ENCODE measurements at places on chromosomes 4 and X.

GRCh38 chrX:109660435-109661143 lies 35.6 kb upstream of the KCNE5 start:
- DNase-seq, result no peak

GRCh38 chr4:138598226-138598625 lies 356.1 kb upstream of the SLC7A11 start:
- DNase-seq, result no peak

GRCh38 chrX:48769230-48769629 lies 7.7 kb downstream of the GLOD5 start:
- DNase-seq, result no peak

DNA sequence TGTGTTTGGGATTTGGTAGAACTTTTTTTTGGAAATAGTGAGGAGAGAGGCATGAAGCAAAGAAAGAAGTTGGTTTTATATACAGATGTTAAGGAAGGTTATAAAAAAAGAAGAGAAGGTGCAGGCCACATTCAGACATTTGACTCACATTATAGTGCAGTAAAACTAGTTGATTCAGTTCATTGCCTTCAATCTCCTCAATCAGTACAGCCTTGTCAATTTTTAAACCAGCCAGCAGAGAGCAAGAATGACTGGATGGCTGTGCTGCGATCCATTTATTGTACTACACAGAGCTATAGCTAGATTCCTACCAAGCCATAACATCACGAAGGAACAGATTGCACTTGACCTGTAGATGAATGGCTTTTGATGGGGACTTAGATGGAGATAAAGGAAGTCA lies 79.7 kb upstream of the LSM6 start:
- no peak for DNase-seq

GRCh38 chrX:19070555-19070994 lies 51.7 kb downstream of the ADGRG2 start:
- no peak for DNase-seq

GRCh38 chr4:159369256-159369655 lies 266.4 kb downstream of the RAPGEF2 start:
- DNase-seq, result no peak

DNA sequence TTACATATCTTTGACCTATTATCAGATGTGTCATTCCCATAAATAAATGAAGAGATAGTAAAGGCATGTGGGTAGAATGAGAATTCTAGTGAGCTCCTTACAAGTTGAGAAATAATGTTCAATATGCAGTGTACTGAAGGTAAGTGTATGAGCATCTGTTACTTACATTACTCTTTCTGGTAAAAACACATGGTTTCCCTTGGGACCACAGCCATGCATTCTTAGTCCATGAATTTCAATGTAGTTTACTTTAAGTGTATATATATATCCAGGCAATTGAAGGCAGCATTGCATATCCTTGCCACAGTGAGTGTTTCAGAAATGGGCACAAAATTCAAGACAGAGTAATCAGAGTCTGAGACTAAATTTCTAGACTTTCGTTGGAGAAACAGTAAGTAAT lies 277.2 kb downstream of the CXXC4 start:
- DNase-seq, result no peak

DNA sequence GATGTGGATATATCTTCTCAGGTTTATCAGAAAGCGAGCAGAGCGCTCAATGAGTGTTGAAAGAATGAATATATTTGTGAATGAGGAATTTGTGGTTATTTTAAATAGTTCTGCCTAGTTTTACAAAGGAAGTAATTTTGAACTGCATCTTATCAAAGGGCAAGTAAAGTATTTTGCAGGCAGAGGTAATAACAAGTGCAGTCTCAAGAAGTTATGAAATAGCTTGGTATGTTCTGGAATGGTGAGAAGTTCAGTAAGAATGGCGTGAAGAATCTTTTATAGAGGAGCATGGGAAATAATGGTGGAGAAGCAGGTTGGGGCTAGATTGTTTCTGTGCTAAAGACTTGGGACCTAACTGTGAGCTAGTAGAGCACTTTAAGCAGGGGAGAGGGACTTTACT lies 10.9 kb downstream of the TMA16 start:
- DNase-seq, result no peak

DNA sequence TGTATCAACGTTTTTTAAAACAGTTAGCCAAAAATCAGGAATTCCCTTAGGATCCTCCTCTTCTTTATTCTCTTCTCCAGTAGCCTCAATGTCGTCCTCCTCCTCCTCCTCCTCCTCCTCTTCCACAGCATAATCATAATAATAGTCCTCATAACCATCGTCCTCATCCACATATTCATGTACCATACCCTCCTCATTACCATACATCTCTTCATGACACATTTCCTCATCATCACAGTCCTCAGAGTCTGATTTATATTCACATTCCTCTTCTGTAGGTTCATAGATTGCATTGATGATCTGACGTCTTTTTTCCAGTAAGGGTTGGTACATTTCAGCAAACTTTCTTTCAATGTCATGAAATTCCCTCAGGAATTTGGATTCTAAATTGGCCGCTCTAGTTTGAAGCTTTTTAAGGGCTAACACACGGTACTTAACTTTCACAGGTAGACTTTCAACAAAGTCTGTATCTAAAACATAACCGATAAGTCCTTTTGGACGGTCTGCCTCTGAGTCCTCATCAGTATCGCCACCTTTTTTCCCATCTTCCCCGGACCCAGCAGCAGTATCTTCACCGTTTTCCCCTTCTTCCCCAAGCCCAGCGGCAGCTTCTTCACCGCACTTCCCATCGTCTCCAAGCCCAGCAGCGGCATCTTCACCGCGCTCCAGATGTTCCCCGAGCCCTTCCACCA lies 771 bp downstream of the NAP1L2 start:
- no peak for DNase-seq

DNA sequence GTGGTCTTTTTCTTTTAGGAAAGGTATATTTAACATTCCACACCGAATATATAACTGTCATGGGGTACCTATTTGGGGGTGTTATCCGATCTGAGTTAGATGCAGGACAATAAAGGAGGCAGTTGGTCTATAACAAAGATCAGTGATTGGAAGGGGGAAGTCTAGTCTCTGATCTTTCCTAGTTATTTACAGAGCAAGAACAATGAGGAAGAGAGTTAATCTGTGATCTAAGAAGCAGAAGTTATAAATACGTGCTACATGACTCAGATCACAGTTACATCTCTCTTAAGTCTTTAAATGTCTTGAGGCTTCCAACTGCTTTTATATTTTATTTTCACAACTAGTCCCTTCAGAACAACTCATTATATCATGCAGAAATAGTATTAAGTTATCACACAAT lies 33.2 kb upstream of the ARMCX4 start:
- no peak for DNase-seq

DNA sequence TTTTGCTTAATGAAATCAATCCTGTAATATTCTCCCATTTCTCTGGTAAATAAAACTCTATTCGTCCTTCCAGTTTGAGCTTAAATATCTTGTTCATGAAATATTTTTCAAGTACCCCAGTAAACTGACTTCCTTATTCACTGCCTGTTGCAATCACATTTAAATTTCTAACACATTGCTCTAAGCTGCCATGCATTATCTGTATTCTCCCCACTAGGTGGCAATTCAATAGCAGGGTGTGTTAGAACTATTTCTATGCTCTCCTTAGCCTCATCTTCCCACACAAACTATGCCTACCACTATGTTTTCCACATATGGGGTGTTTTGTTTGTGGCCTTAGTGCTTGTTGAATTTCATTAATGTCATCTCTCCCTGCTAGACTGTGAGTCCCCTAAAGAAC lies 377.1 kb upstream of the HS3ST1 start:
- peak; percentile 0 for DNase-seq

DNA sequence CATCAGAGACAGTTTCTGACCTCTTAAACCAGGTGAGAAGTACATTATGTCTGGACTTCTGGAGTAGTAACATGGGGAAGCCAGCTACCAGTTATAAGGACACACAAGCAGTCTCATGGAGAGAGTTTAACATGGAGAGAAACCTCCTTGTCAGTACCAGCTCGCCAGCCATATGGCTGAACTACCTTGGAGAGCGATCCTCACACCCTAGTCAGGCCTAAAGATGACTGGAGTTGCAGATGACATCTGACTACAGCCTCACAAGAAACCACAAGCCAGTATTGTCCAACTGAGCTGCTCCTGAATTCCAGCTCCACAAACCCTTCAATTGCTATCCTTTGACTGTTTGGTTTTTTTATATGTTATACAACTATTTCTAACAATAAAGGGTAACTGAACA lies 49.8 kb downstream of the PDHA2 start:
- no peak for DNase-seq

GRCh38 chr4:128452415-128452814 lies 164.8 kb upstream of the PGRMC2 start:
- no peak for DNase-seq

DNA sequence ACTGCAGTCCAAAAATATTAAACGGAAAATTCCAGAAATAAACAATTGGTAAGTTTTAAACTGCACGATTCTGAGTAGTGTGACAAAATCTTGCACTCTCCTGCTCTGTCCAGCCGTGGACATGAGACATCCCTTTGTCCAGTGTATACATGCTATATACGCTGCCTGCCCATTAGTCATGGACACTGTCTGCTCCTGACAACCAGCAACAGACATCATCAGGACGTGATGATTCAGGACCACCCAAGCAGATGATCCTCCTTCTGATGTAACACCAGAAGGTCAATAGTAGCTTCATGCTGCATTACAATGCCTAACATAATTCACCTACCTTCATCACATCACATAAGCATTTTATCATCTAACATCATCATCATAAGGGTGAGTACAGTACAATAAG lies 36.3 kb downstream of the ATRX start:
- DNase-seq, result peak; percentile 76

- peak; percentile 86 for DNase-seq
These were observed 243.3 kb downstream of the CBR4 start for GRCh38 chr4:168766604-168767316.

GRCh38 chr4:78320349-78320935 lies 231.1 kb upstream of the ANXA3 start:
- no peak for DNase-seq

- peak; percentile 13 for DNase-seq
These were observed 19.4 kb upstream of the SMIM31 start for GRCh38 chr4:164734484-164734883.

- DNase-seq, result peak; percentile 33
These were observed 103.8 kb downstream of the LUZP4 start for GRCh38 chrX:115393271-115393670.

DNA sequence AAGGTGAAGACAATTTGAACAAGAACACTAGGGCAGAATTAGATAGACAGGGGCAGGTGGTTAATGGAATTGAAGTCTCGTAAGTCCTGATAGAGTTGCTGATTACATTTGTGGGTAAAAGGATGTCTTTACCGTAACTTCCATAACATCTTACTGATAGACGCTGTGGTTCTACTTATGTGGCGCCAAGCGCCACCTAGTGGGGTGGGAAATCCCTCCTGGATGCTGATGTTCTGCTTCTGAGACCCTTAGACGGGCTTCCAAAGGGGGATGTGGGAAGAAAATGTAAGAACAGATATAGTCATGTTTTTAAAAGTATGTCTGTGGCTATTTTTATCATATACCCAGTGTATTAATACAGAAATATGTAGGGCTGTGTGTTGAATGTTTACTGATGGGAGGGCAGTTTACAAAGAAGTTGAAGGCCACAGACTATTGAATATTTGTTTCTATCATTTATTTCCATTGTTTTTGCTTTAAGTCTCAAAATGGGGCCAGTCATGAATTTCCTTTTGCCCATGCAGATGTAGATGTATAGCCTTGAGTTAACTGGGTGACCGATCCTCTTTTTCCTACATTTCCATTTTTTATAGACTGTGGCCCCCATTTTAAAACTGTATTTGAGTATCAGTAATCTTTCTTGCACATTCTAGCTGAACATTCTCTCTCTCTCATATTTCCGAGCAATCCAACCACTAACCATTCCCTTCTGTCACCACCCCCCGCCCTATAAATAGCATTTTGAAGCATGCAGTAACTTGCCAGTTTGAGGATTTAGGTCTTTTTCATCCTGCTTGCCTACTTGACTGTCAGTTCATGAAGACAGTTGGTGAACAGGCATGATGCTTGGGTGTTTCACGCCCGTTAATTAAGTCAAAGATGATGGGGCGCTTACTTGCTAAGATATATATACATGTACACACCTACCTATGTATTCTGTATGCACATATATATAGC lies 12.1 kb upstream of the TLR8 start:
- peak; percentile 52 for DNase-seq

DNA sequence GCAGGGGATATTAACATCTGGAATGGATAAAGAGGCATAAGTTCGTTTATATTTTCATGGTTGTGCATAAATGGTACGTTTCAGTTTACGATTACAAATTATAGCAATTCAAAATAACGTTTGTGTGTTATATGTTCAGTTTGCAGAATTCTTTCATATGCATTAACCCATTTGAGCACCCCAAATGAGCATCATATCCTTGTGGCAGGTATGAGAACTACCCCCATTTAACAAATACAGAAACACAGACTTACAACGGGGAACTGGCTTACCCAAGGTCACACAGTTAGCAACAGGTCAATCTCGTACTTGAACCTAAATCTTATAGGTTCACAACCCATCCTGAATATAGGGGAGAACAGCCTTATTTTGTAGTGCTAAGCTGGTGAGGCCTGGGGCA lies 33.1 kb downstream of the EDNRA start:
- no peak for DNase-seq

DNA sequence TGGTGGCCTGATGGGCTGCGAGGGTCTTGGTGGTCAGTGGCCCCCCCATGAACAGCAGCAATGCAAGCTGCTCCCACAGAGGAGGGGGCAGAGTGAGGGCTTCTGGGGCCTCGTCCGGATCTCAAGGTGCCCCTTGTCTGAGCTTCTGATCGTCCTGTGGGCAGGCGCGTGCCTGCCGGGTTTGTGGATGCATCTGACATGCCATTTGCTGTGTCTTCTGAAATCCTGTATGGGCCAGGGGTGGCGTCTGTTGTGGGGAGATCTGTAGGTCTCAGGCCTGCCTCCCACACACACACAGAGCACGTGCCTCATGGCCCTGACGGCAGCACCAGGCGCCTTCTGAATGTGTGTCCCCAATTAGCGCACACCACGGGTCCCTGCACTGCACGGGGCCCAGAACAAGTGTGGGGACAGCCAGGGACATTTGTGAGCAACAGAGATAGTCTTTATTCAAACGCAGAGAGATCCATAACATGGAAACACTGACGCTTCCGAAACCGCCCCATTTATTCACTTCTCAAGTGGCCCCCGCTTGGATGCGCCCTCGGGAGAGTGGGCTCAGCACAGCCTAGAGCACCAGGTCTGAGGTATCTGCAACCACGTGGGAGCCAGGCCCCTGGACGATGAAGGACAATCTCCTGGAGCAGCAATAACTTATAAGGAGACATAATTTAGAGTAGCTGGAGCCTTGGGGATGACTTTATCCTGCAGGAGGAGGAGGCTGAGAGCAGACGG lies 5.7 kb downstream of the SPON2 start:
- no peak for DNase-seq

DNA sequence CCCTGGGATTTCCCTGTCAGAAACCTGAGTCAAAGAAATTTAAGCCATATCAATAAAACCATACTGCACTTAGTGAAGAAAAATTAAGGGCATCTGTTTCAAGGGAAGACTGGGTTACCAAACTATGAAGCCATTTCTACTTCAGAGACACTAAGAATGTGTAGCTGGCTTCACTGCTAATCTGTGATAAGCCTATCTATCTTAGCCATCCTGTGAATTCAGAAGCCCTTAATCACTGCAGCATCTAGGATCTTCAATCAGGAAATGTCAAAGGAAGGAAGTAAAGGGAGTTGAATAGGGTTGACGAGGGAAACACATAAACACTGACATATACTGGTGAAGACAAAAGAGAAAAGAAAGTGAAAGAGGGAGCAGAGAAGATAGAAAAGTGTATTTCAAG lies 777.6 kb upstream of the DIAPH2 start:
- no peak for DNase-seq

Measured in RPMI7951 (cell line).